Glutamatergic neuron (in vitro differentiated cells): ENCODE measurements at places on chromosomes 5 and 9. TPM values are rescaled to one million over a fixed set of nuclear protein-coding genes. Genes with fewer than 3 reads are reported as not detected.

OSMR gene
- total RNA-seq: not detected

NDFIP1 gene
- total RNA-seq: 56.1 TPM

LPAR1 gene
- total RNA-seq: 0.56 TPM

MYMK gene
- total RNA-seq: not detected

SPINK4 gene
- total RNA-seq: not detected

WWC1 gene
- 1.5 TPM for total RNA-seq

ANKDD1B gene
- 2.3 TPM for total RNA-seq

STC2 gene
- total RNA-seq: 14.0 TPM

HEMGN gene
- not detected for total RNA-seq

NR5A1 gene
- total RNA-seq: not detected

DNA sequence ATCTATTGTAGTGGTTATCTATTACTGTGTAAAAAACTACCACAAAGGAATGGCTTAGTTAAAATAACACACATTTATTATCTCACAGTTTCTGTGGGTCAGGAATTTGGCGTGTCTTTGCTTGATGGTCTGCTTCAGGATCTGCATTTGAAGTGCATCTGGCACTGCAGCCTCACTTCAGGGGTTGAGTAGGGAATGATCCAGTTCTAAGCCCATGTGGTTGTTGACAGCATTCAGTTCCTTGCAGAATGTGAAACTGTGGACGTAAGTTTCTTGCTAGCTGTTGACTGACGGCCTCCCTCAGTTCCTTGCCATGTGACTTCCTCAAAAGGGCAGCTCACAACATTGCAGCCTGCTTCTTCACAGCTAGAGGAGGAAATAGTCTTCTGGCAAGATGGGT lies 2.1 kb upstream of the OGN start:
- no peak for DNase-seq
- no peak overlapping the region for H3K4me3 ChIP-seq
- no peaks in the 10 kb centered on the region for H3K27me3 ChIP-seq
- no peaks in the 10 kb centered on the region for H3K36me3 ChIP-seq
- H3K27ac ChIP-seq: no peak overlapping the region

DNA sequence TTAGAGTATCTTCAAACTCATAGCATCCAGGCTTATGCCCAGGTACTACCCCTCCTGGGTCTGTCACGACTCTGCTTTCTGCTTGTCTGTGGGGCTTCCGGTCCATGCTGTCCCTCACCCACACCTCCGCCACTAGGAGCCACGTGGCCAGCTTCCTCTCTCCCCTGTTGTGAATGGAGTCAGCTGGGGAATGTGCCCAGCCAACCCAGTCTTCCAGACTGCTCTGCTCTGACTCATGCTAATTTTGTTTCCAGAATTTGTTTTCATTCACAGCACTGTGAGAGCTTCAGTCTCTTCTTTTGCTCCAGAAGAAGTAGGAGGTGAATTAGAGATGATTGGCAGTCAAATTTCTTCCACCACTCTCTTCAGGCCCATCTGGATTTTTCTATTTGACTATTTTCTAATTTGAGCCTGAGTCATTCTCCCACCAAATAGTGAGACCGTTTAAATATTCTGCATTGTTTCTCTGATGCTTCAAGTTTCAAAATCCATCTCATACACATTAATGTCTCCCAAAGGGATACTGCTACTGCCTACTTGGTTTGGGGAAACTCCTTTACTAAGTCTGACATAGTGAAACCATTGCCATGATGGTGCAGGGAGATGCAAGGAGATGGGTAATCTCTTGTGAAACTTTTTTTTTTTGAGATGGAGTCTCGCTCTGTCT lies 424.1 kb upstream of the KIF2A start:
- no peak overlapping the region for H3K27ac ChIP-seq
- no peaks in the 10 kb centered on the region for H3K36me3 ChIP-seq
- peaks cover 7% of the 10 kb centered on the region for H3K4me1 ChIP-seq
- no peak overlapping the region for H3K4me3 ChIP-seq
- no peak for DNase-seq
- peaks cover 2% of the 10 kb centered on the region for H3K27me3 ChIP-seq

DNA sequence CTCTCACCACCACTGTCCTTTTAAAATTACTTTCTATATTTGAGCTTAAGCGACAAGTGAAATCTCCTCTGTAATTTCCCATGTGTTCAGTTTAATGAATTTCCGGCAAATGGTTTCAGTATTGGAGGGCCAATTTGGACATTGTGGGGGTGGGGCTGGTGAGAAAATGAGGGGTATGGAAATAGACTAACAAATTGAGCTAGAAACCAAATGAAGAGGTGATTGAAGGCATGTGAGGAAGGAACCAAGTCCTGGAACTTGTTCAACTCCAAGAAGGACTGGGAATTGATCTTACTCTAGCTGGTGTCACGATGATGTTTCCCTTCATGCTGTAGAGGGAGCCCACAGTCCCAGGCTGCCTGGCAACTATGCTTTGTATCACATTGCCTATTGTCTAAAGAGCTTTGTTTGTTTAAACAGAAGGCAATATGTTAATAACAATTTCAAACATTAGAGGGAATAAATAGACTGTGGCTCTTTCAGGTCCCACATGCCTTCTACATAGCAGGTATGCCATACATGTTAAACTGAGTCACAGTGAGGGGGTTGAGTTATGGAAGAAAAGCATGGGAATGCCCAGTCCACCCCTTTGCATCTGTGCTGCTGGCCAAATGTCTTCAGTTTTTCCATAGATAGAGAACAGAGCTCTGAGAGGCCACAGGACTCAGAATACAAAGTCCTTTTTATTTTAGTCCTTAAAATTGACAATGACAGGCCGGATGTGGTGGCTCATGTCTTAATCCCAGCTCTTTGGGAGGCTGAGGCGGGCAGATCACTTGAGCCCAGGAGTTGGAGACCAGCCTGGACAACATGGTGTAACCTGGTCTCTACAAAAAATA lies 25.0 kb upstream of the MATR3 start:
- no peak overlapping the region for H3K27ac ChIP-seq
- no peak for DNase-seq
- peaks cover 6% of the 10 kb centered on the region for H3K4me1 ChIP-seq
- H3K4me3 ChIP-seq: no peak overlapping the region

DNA sequence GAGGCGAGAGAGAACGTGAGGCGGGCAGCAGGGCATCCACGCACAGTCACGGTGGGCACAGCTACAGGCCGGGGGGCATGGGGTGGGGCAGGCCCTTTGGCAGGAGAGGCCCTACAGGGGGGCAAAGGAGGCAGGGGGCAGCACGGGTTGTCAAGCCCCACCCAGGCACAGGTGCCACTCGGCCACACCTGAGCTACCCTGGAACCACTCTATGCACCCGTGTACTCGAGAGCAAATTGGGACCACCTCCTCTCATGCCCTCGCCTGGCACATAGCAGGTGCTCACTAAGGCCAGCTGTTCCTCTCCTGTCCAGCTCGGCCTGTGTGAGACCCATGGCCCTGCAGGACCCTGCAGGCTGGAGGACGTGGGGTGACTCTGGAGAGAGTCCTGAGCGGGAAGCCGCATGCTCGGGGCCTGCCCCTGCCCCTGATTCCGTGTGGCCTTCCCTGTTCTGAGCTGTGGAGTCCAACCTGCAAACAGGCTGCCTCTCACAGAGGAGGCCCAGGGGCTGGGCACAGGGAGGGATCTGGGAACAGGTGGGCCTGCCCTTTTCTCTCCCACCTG lies 31.4 kb upstream of the SARDH start:
- peaks cover 4% of the 10 kb centered on the region for H3K4me1 ChIP-seq
- H3K36me3 ChIP-seq: peaks cover 36% of the 10 kb centered on the region
- peak; percentile 14 for DNase-seq
- H3K4me3 ChIP-seq: no peak overlapping the region

- H3K36me3 ChIP-seq: no peaks in the 10 kb centered on the region
- peak overlapping the region; percentile 78 for H3K27ac ChIP-seq
- H3K27me3 ChIP-seq: peaks cover 1% of the 10 kb centered on the region
- peak overlapping the region; percentile 27 for H3K4me3 ChIP-seq
- H3K4me1 ChIP-seq: peaks cover 13% of the 10 kb centered on the region
These were observed 116.6 kb upstream of the VCAN start for GRCh38 chr5:83354958-83355357.

- peaks cover 5% of the 10 kb centered on the region for H3K27me3 ChIP-seq
- no peak overlapping the region for H3K27ac ChIP-seq
- DNase-seq: no peak
These were observed 4.3 kb downstream of the SPATA24 start for GRCh38 chr5:139399501-139400121.

GRCh38 chr9:36150574-36151315 lies 14.2 kb downstream of the GLIPR2 start:
- peaks cover 3% of the 10 kb centered on the region for H3K4me1 ChIP-seq
- H3K27me3 ChIP-seq: no peaks in the 10 kb centered on the region
- H3K4me3 ChIP-seq: no peak overlapping the region
- no peak for DNase-seq
- H3K27ac ChIP-seq: no peak overlapping the region

DNA sequence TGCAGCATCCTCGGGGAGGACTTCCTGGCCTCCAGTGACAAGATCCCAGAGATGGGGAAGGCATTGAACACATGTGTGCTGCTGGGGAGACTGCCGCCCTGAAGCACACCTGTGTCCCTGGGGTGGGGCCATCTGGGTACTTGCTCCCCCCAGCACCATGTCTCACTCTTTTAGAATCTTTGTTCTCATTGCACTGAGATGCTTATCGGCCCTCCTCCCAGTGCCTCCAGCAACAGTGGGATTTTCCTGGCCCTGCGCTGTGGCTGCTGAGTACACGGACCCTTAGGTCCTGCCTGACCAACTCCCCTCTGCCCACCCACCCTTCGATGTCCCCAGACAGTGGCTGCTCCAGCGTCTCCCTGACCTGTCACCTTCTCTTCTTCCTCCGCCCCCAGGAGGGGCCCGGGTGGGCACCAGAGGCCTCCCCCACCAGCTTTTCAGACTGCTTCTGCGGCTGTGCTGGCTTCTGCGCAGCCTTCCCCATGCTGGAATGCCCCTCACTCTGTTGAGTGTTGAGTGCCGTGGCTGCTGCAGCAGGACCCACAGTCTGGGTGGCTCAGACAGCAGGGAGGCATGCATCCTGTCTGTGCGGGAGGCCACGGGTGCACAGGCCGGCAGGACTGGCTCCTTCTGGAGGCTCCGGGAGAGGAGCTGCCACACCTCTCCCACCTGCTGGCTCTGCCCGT lies 145.9 kb upstream of the IRX2 start:
- DNase-seq: no peak
- peaks cover 21% of the 10 kb centered on the region for H3K4me1 ChIP-seq
- no peak overlapping the region for H3K27ac ChIP-seq
- peaks cover 5% of the 10 kb centered on the region for H3K36me3 ChIP-seq
- H3K27me3 ChIP-seq: peaks cover 8% of the 10 kb centered on the region

GRCh38 chr5:96117771-96118651 lies 156.4 kb upstream of the ELL2 start:
- H3K27ac ChIP-seq: no peak overlapping the region
- no peaks in the 10 kb centered on the region for H3K27me3 ChIP-seq
- no peak overlapping the region for H3K4me3 ChIP-seq
- no peaks in the 10 kb centered on the region for H3K36me3 ChIP-seq
- H3K4me1 ChIP-seq: peaks cover 2% of the 10 kb centered on the region
- DNase-seq: no peak

GRCh38 chr5:171413153-171413910 lies 6.1 kb upstream of the FGF18 start:
- H3K4me1 ChIP-seq: no peaks in the 10 kb centered on the region
- H3K27ac ChIP-seq: no peak overlapping the region
- no peaks in the 10 kb centered on the region for H3K27me3 ChIP-seq
- DNase-seq: no peak

DNA sequence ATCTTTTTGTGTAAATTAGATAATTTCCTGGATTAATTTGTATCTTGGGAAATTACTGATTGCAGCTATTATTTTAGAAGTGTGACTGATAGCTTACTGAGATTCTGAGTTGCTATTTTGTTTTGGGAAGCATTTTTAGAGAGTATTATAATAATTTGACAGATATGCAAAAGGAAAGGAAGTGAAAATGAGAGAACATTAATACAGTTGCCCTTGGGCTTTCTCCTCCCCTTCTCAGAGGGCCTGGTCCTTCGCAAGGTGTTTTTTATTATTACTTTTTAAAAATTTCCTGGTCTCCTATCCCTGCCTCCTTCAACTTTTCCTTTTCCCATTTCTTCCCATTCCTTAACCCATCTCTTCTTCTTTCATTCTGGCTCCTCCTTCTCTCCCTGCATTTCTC lies 32.6 kb downstream of the UBAP1 start:
- no peak for DNase-seq
- no peaks in the 10 kb centered on the region for H3K4me1 ChIP-seq
- H3K36me3 ChIP-seq: no peaks in the 10 kb centered on the region
- H3K4me3 ChIP-seq: peak overlapping the region; percentile 39
- H3K27me3 ChIP-seq: peaks cover 2% of the 10 kb centered on the region

GRCh38 chr9:81492710-81493447 lies 196.5 kb downstream of the TLE1 start:
- no peak overlapping the region for H3K4me3 ChIP-seq
- DNase-seq: no peak
- H3K4me1 ChIP-seq: no peaks in the 10 kb centered on the region
- no peaks in the 10 kb centered on the region for H3K27me3 ChIP-seq
- H3K27ac ChIP-seq: no peak overlapping the region

DNA sequence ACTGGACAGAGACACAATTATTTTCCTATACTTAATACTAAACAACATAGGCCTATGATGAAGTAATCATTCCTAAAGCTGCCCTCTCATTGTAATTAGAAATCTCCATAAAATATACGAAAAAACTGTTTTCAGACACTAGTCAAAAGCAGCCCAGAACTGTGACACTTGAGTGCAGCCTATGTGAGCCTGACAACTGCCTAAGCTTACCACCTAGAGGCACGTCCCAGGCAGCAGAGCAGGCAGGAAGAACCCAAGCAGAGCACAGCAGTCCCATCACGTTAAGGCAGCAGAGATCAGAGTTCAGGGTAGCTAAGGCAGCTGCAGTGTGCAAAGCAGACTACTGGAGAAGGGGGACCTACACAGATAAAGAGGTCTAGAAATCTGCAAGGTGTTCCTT lies 46.4 kb downstream of the GOLPH3 start:
- no peak overlapping the region for H3K4me3 ChIP-seq
- no peak for DNase-seq
- peaks cover 2% of the 10 kb centered on the region for H3K27me3 ChIP-seq
- H3K27ac ChIP-seq: peak overlapping the region; percentile 7
- no peaks in the 10 kb centered on the region for H3K36me3 ChIP-seq

DNA sequence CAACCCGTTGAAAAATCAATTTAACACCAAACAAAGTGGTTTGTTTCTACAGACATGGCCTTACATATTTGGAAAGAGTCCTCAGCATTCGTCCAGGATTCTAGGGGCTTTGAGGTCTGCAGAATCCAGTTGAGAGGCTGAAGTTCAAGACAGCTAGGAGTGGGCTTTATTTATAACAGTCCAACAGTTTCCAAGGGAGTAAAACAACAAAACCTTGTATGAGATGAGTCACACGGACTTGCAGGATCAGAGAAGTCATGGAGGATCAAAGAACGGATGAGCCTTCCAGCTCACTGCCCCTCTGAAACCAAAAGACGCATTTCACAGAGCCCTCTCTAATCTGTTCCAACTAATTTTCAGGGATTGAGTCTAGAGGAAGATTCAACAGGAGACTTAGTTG lies 11.1 kb upstream of the ESM1 start:
- H3K27me3 ChIP-seq: no peaks in the 10 kb centered on the region
- H3K4me1 ChIP-seq: no peaks in the 10 kb centered on the region
- H3K27ac ChIP-seq: no peak overlapping the region
- H3K36me3 ChIP-seq: no peaks in the 10 kb centered on the region
- no peak overlapping the region for H3K4me3 ChIP-seq

GRCh38 chr9:6564868-6565267 lies 80.7 kb downstream of the GLDC start:
- no peak for DNase-seq
- H3K27ac ChIP-seq: no peak overlapping the region
- H3K36me3 ChIP-seq: no peaks in the 10 kb centered on the region
- no peak overlapping the region for H3K4me3 ChIP-seq
- no peaks in the 10 kb centered on the region for H3K27me3 ChIP-seq

- H3K36me3 ChIP-seq: no peaks in the 10 kb centered on the region
- H3K4me3 ChIP-seq: no peak overlapping the region
- H3K4me1 ChIP-seq: no peaks in the 10 kb centered on the region
- no peaks in the 10 kb centered on the region for H3K27me3 ChIP-seq
- H3K27ac ChIP-seq: no peak overlapping the region
These were observed 264.7 kb downstream of the ACTL7B start for GRCh38 chr9:108591121-108591520.
